ENCODE measurements at places on chromosomes 11 and 22.

GRCh38 chr11:120079750-120080610, 57.9 kb downstream of the TRIM29 start:
- DNase-seq: no peak

- no peak for DNase-seq
These were observed 1.8 kb downstream of the SLC16A8 start for GRCh38 chr22:38081941-38082828.

- no peak for DNase-seq
These were observed 53.1 kb upstream of the CEP295 start for GRCh38 chr11:93608364-93608763.

DNA sequence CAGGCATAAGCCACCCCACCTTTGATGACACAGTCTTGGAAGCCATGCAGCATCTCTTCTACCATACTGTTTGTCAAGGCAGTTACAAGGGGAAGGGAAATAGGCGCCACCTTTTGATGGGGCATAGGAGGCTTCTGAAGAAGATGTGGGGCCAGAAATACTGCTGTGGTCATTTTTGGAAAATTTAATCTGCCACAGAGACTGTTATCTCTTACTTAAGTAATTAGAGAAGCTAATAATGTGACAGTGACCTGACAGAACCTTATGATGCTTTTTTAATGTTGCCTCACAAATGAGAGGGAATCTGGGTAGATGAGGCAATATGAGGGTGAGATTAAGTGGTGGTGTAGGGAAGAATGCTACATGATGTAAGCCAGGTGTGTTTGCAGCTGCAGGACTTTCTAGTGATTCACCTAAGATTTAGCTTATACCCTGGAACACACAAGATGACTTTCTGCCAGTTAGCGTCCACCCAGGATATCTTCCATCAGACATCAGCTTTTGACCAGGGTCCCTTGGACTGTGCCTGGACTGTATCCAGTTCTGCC, 34.3 kb upstream of the ADORA2A start:
- DNase-seq: no peak

DNA sequence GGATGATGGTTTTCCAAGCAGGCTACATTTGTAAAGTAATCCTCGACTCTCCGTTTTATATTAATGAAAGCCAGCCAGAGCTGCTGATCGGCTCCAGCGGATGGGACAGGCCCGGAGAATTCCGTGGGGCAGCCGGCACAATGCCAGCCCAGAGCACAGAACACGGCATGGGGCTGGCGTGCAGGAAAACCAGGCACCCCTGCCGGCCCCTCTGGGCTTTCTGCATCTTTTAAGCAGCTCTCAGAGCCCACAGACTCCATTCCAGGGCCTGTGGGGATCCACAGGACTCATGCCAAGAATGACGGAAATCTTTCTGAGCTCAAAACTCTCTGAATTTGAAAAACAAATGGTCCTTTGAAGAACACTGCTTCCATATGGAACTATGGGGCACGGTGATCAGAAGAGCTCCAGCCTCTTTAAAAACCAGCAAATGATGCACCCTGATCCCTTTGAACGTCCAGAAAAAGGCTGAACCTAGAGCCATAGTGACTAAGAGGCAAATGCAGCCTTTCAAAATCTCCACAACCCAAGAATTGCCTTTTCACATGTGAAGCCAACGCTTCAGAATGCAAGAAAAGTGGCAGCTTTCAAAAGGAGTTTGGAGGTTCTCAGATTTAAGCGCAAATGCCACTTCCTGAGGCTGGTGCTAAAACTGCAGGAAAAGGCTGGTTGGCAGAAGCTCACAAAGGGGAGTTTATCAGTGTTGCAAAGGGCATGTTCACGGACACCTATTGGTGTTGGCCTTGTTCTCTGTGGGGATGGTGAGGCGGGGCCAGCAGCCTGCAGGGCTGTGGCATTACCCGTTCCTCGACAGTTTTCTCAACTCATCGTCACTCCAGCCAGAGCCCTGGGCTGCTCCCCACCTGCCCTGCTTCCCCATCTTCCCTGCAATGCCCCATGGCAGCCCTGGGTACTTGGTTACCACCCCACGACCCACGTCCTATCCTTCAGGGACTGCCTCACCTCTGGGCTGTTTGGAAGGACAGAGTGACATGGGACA, 212.5 kb downstream of the CTTN start:
- DNase-seq: peak; percentile 38

GRCh38 chr11:126607374-126607773, 251.9 kb downstream of the ST3GAL4 start:
- peak; percentile 65 for DNase-seq

DNA sequence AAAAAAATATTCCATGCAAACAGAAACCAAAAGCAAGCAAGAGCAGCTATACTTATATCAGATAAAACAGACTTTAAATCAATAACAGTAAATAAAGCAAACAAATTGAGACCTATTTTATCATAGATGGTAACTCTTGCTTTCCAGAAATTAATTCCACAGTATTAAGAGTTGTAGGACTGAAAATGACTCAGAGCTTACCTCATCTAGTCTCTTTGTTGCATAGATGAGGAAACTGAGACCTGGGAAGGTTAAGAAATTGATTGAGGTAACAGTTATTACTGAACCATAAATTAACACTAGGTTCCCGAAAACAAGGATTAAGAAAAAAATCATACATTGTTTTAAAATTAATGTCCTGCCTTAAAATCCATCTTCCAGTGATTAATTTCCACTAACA, 123.8 kb downstream of the PLEKHA7 start:
- no peak for DNase-seq

- DNase-seq: no peak
These were observed 600 bp upstream of the ESAM start for GRCh38 chr11:124762624-124763155.

- no peak for DNase-seq
These were observed 72.1 kb upstream of the BMAL1 start for GRCh38 chr11:13205486-13205885.

DNA sequence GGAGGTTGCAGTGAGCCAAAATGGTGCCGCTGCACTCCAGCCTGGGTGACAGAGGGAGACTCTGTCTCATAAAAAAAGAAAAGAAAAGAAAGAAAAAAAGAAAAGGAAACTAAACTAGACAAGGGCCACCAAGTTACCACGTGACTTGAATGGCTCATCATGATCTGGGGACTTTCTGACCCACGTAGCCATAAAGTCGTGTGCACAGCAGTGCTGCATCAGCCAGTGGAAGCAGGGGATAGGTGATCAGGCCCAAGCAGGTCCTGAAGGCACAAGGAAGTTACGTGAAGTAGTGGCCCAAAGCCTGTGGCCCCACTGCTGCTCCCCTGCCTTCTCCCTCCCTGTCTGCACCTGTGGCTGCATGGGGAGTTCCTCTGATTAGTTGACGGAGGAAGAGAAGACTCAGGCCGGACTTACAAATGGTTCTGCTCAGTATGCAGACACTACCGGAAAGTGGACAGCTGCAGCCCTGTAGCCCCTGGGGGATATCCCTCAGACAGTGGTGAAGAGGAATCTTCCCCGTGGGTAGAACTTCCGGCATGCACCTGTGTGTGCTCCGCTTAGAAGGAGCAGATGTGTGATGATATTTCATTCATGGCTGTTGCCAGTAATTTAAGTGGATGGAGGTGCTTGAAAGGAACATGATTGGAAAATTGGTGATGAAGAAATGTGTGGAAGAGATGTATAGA, 18.2 kb upstream of the CD81 start:
- DNase-seq: no peak

DNA sequence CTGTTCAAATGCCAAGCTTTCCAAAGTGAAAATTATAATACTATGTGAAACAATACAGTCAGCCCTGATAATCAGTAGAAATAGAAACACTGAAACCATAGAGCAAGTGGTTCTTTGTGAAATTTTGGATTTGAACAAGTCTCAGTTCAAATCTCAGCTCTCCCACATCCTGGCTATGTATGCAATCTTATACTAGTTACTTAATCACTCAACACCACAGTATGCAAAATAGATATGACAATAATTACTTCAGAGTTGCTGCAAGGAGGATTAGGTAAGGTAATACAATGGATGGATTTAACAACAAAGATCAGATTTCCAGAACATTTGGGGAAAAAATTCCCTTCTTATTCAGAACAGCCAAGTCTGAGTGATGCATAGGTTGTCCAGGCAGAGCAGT, 851.8 kb upstream of the CCDC90B start:
- DNase-seq: no peak

GRCh38 chr11:48091426-48092102, 111.2 kb downstream of the PTPRJ start:
- no peak for DNase-seq

- DNase-seq: no peak
These were observed 34.7 kb downstream of the GDPD4 start for GRCh38 chr11:77266766-77267165.

DNA sequence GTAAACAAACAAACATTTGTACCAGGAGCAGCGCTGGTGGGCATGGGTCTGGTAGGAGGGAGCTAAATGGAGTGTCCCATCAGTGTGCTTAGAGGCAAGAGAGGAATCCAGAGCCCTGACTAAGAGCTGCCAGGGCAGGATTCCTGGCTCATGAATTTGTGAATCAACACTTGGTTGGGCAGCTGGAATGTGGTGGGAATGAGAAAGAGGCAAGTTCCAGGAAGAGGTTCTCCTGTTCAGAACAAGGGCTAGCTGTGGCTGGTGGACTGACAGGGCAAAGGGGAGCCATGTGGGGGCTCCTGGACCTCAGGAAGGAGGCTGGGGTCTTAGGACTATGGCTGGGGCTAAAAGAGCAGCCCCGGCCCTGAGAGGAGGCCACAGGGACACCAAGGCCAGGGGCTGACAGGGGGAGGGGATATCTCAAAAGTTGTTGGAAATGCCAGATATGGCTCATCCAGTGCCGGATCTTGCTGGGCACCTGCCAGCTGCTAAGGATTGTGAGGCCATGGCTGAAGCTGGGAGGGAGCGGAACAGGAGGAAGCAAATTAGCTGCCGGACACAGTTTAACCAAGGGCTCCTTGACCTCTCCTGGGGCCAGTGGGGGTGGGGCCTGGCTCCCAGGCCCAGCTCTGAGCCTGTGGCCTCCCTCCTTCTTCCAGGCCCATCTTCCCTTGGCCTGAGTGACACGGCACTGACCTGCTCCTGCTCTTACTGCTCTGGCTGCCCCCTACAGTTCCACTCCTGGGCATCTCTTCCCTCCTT, 14.6 kb upstream of the P2RY6 start:
- peak; percentile 94 for DNase-seq
